Dermis microvascular lymphatic vessel endothelial cell (primary cell): ENCODE measurements at places on chromosomes 11 and 22.

DNA sequence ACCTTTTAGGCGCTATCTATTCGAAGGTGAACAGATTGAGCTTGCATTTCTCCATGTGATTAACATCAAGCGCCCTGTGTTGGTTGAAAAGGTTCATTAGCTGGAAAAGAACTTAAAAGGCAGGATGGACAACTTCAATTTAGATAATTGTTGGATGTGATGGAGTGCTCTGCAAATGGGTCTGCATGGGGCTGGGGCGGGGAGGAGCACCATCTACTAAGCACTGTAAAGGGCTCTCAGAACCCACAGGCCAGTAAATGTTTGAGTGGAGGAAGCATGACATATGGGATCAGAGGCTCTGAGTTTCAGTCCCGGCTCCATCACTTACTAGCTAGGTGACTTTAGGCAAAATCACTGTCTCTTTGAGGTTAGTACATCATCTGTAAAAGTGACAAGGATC, 28.2 kb downstream of the ARL14EP start:
- no peak for DNase-seq

DNA sequence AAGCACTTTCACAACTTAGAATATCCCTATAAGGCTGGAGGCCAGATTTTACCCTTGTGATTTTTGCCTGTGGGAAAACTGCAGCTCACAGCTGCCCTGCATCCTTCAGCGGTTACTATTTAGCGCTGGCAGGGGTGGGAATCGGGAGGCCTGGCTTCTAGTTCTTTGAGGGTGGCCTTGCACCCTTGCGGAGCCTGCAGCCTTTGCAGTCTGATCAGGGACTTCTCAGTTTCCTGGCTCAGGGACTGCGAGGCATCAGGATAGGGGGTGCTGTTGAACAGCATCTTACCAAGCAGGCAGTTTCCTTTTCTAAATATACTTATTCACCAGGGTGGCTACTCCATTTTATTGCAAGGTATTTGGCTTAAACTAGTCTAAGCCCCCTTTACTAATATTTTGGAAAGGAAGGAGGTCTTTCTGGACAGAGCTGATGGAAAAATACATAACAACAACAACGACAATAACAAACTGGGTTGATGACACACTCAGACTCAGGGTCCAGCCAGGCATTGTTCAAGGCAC, 2.9 kb upstream of the APOA1 start:
- no peak for DNase-seq

- no peak for DNase-seq
Measured at GRCh38 chr11:19164230-19164855, 37.4 kb downstream of the CSRP3 start.

DNA sequence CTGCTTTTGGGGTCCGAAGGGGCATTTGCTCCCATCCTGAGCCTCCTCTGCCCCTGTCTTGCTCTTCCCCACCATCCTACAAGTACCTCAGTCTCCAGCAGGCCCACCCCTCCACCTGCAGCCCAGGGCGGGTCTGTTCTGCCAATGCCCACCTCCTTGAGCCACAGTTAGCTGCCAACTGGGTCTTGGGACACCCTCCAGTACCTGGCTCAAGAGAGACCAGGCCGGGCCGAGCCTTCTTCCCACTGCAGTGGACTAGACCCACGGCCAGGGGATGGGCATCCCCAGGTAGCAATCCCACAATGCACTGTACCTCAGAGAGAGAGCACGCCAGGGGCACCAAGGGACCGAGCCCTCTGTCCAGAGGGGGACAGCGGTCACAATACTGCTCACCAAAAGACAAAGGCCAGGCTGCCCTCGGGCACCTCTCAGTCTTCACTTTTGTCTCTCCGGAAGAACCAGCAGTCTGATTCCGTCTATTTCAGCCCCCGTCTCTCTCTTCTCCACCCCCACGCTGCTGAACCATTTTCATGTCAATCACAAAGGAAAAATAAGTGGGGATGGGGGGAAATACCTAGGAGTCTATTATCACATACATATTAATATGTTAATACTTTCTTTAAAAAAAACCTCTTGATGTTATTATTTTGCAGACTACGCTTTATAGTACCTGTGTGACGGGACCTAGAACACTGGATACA, 51.7 kb downstream of the SYT13 start:
- no peak for DNase-seq

GRCh38 chr22:30397656-30398635, 1.1 kb downstream of the SEC14L2 start:
- DNase-seq: no peak
